ENCODE measurements at places on chromosomes 2 and 18.
A peak's percentile ranks its signal among the peaks of the same experiment; 100 is the strongest.

GRCh38 chr2:29634916-29635315 is 286.5 kb downstream of the ALK start:
- DNase-seq, result no peak

DNA sequence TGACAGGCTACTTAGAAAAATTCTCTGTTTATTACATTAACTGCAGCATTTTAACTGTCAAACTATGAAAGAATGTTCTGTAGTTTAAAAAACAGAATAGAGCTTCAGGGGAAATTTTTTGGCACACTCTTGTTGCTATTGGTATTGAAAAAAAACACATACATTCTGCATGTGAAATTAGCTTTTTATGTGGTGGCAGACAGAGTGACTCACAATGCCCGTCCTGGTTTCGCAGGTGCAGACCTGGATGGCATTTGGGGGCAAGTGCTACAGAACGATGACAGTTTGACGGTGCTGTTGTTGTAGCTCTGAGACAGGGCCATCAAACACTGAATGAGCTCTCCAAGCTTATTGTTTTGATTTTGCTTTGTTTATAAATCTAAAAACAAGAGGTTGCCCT is 105.0 kb upstream of the MAP3K20 start:
- DNase-seq, result peak; percentile 34

DNA sequence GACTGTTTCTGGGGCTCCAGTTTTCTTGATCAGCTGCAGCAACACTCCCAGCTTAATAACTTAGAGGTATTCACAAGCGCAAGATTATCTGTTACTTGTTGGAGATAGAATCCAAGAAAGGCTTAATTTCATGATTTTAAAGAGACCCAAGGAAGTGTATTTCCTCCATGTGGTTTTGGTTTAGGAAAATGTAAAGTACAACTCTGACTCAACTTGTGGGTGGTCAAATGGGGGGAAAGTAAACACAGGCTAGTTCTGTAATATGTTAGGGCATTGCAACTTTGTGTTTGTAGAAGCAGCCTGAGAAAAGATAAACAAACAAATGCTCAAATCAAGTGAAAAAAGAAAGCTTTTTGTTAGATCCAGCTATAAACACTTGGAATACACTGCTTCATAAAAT is 90.1 kb upstream of the COL3A1 start:
- DNase-seq, result no peak

- no peak for DNase-seq
These were observed 131.3 kb upstream of the CBLN2 start for GRCh38 chr18:72675394-72675793.

DNA sequence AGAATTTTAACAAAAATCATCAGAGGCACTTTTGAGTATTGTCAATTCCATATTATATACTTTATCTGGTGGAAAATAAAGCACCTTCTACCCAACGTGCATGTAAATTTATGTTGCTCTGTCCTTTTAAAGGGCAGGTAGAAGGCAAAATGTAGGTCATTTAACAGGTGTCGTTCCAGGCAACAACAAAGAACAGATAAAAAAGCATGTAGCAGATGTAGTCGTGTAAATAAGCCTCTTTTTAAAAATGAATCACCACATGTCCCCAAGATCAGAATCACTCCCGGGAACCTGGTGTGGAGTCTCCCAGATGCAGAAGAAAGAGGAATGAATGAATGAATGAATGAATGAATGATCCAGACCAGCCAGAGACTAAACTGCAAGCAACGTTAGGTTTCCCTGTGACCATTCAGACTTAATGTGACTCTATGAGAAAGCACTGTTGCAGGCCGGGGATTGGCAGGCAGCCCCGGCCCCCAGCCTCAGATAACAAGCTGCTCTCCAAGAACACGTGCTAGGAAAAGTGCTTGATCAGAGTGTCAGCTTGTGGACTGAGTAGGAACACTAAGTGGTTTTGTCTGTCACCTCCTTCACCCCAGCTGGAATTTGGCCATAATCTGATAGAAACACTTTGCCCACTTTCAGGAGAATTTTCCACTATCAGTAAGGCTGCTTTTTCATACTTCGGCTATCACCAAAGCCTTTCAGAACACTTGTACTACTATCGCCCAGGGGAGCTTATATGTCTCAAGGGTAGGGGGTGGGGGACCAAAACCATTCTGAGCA is 100.6 kb downstream of the CDK15 start:
- DNase-seq, result no peak

Data from activated CD4-positive, alpha-beta T cell treated with anti-CD3 and anti-CD28 coated beads for 1 hour (primary cell).